ENCODE measurements at places on chromosomes 3 and 15.

DNA sequence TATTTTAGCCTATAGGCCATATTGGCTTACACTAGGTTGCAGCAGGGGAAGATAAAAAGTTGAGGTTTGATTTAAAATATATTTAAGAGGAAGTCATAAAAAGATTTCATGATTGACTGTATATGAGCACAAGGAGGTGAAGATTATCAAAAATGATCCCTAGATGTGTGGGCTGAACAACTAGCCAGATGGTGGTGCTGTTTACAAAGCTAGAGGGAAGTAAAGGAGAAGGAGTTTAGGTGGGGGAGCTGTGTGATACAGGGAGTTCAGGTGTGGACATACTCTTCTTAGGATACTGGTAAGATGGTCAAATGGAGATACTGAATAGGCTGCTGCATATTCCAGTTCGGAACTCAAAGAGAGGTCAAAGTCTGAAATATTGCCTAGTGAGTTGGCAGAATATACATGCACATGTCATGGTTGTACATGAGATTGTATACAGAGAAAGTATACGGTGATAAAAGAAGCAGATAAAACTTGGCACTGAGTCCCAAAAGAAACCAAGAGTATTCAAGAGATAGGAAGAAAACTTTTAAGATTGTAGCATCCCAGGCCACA lies 727.8 kb downstream of the NLGN1 start:
- DNase-seq = no peak

- no peak for DNase-seq
These were observed 34.6 kb upstream of the CCDC66 start for GRCh38 chr3:56522374-56522773.

- no peak for DNase-seq
These were observed 111.0 kb downstream of the LRRK1 start for GRCh38 chr15:101029971-101030661.

DNA sequence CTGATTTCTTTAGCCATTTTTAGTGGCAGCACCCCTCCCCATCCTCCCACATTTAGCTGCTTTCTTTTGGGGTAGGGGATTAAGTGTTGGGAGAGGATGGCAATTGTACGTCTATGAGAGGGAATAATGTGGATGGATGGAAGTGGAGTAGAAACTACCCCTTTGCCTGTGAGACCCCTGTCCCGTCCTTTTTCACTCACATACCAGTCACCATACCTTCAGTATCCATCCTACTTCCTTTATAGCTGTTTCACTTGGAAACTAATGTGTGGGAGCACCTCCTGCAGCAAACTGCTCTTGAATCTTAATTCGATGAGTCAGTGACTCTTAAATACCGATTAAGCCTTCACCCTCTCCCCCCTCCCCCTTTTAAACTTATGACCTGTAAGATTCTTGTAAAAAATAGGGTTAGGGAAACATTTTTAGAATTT lies 730 bp downstream of the SPRED1 start:
- DNase-seq = no peak

DNA sequence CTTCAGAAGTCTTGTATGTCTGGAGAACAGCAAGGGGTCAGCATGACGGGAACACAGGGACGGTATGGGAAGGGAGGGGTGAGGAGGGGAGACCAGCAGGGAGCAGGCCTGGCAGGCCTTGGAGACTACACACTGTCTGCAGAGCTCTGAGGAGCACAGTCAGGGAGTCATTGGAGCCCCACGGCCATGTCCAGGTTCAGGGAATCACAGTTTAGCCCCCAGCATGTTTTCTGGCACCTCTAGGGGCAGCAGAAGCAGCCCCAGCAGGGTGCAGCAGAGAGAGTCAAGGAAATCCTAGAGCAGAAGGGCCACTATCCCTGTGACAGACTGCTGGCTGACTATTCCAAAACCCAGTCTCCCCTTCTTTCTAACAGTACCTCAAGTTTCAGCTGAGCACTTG lies 3.2 kb downstream of the LAMP3 start:
- no peak for DNase-seq

DNA sequence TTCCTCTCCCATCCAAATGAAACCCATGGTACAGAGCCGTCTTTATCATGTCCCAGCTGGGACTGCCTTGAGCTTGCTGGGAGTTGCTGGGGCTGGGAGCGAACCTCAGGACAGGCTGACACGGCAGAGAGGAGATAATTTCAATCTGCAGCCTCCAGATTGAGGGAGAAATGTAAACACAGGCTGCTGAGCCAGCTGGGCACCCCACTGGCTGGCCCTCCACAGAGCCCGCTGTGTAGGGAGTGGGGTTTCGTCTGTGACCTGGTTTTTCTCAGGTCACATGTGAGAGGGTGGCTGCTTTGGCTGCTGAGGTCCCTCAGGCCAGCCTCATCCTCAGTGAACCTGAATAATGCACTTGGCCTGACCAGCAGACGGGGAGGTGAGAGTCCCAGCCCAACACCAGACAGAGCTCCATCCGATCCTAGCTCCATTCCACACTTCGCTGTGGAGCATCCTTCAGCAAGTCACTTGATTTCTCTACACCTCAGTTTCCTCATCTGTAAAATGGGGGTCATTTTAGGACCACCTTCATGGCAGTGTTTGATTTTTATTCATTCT lies 121.6 kb upstream of the MRPS22 start:
- DNase-seq = no peak

GRCh38 chr3:4714045-4714444 lies 220.9 kb downstream of the ITPR1 start:
- no peak for DNase-seq

GRCh38 chr3:84275532-84275931 lies 683.3 kb upstream of the CADM2 start:
- no peak for DNase-seq

- DNase-seq = no peak
These were observed 279.4 kb downstream of the WNT5A start for GRCh38 chr3:55207744-55208143.

GRCh38 chr3:50850639-50851511 lies 176.1 kb downstream of the DOCK3 start:
- DNase-seq = no peak

GRCh38 chr3:157276801-157277200 lies 116.9 kb upstream of the CCNL1 start:
- no peak for DNase-seq

GRCh38 chr3:87046241-87046640 lies 55.3 kb upstream of the VGLL3 start:
- no peak for DNase-seq

DNA sequence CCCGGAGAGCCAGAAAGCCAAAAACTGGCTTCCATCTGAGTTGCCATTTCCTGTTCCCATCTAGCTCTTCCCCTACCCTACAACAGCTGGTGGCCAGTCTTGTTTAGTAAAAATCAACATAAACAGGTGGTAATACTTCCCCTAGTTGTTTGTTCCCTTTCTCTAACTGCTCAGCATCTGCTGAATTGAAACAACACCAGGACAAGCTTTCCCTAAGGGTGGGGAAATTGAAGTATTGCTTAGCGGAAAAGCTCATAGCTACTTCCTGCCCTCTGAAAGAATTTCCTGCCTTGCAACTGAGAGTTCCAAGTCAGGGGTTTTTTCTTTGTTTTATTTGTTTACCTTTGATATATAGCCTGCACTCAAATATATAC lies 66.8 kb downstream of the HMG20A start:
- no peak for DNase-seq

DNA sequence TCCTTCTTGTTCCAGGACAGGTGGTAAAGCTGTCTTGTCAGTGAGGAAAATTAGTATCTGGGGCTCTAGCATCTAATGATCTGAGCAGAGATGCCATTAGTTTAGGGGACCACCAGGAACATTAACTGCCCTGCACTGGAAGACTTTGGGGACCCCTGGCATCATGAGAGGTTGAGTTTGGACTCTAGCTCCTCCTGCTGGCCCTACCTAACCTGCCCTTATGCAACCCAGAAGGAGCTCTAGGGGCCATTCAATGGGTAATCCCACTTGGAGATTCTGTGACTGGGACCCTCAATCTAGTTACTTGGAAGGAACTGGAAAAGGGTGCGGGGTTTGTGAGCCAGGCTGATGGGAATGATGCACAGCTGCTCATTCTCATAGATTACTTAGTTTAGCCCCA lies 451.0 kb downstream of the EPHB1 start:
- no peak for DNase-seq

Data from stimulated activated CD4-positive, alpha-beta T cell treated with anti-CD3 and anti-CD28 coated beads, Interleukin-12 subunit alpha, Interleukin-12 subunit beta, amount 100 ng/mL, for 24 hours (primary cell).